Right atrium auricular region (tissue), 2 donors: ENCODE measurements at places on chromosomes 13 and 19. TPM values are rescaled to one million over a fixed set of nuclear protein-coding genes. Genes with fewer than 3 reads are reported as not detected.

DNA sequence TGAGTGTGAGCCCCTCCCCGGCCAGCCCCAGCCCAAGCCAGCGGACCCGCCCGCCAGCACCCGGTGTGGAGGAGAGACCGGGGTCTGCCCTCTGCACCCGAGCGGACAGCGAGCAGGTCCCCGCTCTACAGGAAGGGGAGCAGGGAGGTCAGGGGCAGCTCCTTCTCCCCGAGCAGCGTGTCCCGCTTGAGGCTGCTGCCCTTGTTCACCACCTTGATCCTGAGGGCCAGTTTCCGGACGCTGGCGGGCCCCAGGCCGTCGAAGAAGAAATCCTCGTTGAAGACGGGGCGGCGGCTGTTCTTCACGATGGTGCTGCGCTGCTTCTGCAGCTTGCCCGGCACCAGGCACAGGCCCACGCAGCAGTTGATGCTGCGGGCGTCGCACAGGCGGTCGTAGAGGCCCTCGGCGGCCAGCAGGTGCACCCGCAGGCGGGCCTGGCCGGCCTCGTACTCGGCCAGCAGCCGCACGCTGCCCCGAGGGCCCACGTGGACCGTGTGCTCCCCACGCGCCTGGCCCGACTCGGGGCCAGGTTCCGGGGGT lies 1.9 kb downstream of the C2CD4C start:
- no peaks in the 10 kb centered on the region for H3K27me3 ChIP-seq
- DNase-seq = no peak
- peaks cover 21% of the 10 kb centered on the region for H3K4me1 ChIP-seq
- H3K4me3 ChIP-seq = no peak overlapping the region

CDC34 gene
- total RNA-seq = 75.0 TPM

LRRC63 gene
- not detected for total RNA-seq

DNA sequence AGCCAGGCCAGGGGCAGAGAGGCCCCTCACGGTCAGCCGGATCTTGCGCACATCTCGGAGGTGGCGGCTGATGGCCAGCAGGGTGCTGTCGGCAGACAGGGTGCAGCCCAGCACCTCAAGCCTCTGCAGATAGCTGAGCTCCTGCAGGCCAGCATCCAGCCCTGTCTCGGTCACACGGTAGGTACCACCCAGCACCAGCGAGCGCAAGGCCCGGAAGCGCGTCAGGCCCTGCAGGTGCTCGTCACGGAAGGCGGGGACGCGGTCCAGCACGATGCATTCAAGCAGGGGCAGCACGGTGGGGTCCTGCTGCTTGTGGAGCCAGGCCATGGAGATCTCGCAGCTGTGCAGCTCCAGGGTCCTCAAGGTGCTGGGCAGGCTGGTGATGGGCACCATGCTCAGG lies 7.7 kb downstream of the FBXL12 start:
- DNase-seq = no peak
- no peak overlapping the region for H3K27ac ChIP-seq
- H3K27me3 ChIP-seq = no peaks in the 10 kb centered on the region
- H3K4me1 ChIP-seq = no peaks in the 10 kb centered on the region

CBY2 gene
- not detected for total RNA-seq

DNA sequence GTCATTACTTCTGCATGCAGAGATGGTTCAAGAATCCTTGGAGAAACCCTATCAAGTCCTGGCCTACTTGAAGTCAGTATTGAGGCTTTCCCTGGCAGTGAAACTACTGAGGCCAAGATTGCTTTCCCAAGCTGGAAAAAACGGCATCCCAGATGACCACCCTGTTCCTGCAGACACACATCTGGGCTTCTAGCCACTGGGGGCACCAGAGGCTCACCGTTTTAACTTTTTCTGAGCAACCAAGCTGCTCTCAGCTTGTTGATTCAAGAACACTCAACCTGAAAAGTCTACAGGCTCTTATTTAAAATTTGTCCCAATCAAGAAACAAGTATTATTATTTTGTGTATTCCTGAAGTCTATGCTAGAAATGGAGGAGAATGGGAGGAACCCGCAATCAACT lies 66.6 kb downstream of the SPRYD7 start:
- no peak for DNase-seq
- H3K27ac ChIP-seq = no peak overlapping the region
- H3K36me3 ChIP-seq = no peaks in the 10 kb centered on the region
- no peak overlapping the region for H3K4me3 ChIP-seq
- no peaks in the 10 kb centered on the region for H3K4me1 ChIP-seq

INAFM1 gene
- 1.9 TPM for total RNA-seq

GRCh38 chr13:51475727-51476501 lies 23.1 kb upstream of the INTS6 start:
- H3K27ac ChIP-seq = no peak overlapping the region
- H3K27me3 ChIP-seq = no peaks in the 10 kb centered on the region
- H3K36me3 ChIP-seq = no peaks in the 10 kb centered on the region
- no peak overlapping the region for H3K4me3 ChIP-seq
- H3K4me1 ChIP-seq = no peaks in the 10 kb centered on the region

ZNF264 gene
- 23.2 TPM for total RNA-seq

DNA sequence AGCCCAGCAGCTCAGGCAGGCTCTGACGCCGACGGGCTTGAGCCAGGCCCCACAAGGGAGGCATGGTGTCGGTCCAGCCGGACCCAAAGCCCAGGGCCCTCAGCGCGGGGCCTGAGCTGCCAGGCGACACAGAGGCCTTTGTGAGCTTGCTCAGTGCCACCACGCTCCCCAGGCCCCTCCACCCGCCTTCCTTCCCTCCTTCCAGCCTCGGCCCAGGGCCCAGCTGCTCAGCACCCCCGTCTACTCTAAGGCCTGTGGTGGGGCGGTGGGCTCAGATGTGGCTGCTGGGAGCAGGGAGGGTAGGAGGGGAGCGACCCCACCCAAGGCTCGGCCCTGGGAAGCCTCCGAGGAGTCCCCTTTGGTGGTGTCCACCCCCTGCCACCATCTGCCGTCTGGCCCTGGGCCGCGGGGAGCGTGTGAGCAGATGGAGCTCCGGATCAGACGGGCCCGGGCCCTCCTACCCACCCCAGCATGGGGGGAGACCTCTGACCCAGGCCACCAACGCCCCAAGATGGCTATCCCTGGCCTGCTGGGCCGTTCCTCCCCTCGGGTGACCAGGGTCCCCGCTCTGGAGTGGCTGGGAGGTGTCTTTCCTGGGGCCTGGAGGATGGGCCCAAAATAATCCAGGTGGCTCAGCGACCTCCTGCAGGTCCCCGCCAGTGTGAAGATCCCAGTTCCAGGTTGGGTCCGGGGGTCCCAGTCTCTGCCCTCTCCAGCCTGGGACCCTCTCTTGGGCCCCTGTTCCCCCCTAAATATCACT lies 7.8 kb downstream of the ZBTB7A start:
- DNase-seq = no peak
- peak overlapping the region; percentile 99 for H3K27ac ChIP-seq
- no peaks in the 10 kb centered on the region for H3K27me3 ChIP-seq
- H3K4me1 ChIP-seq = no peaks in the 10 kb centered on the region
- peaks cover 25% of the 10 kb centered on the region for H3K36me3 ChIP-seq

LATS2 gene
- total RNA-seq = 20.9 TPM

- no peaks in the 10 kb centered on the region for H3K36me3 ChIP-seq
- H3K27me3 ChIP-seq = no peaks in the 10 kb centered on the region
- no peak for DNase-seq
- H3K4me3 ChIP-seq = no peak overlapping the region
- no peaks in the 10 kb centered on the region for H3K4me1 ChIP-seq
Observed at GRCh38 chr19:17803264-17803896, 8.4 kb downstream of the B3GNT3 start.

SUPT20H gene
- total RNA-seq = 21.6 TPM

GRCh38 chr13:43910856-43911255 lies 31.2 kb downstream of the LACC1 start:
- no peak for DNase-seq
- H3K27me3 ChIP-seq = no peaks in the 10 kb centered on the region
- H3K4me1 ChIP-seq = peaks cover 29% of the 10 kb centered on the region
- no peaks in the 10 kb centered on the region for H3K36me3 ChIP-seq
- no peak overlapping the region for H3K4me3 ChIP-seq
- no peak overlapping the region for H3K27ac ChIP-seq

KLK4 gene
- total RNA-seq = not detected

DNA sequence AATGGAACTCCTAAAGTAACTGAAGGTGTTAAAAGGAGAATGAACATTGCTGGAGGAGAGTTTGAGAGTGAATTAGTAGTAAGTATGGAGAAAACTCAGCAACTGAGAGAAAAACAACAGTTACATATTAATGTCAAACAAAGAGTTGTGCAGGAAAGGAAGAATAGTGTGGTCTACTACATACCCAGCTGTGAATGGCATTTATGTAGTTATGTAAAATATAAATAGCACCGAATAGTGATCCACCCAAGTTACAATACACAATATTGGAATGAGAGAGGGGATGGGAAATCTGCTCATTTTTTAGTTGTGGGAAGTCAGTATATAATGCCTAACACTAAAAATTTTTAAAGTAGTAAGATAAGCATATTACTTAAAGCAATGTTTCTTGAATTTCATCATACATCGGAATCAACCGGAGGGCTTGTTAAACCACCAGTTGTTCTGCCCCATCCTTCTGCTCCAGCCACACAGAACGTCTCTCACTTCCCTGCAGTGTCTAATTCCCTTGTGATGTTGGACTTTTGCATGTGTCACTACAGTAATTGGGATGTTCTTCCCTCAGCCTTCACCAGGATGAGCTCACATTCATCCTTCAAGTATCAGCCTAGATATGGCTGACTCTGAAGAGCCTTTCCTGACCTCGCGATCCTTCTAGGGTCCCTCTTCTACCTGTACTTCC lies 11.5 kb downstream of the CCDC70 start:
- no peaks in the 10 kb centered on the region for H3K36me3 ChIP-seq
- H3K27me3 ChIP-seq = no peaks in the 10 kb centered on the region
- H3K4me1 ChIP-seq = no peaks in the 10 kb centered on the region
- H3K27ac ChIP-seq = no peak overlapping the region
- no peak for DNase-seq
- no peak overlapping the region for H3K4me3 ChIP-seq

- H3K4me3 ChIP-seq = peak overlapping the region; percentile 81
- no peak for DNase-seq
- H3K4me1 ChIP-seq = peaks cover 19% of the 10 kb centered on the region
- H3K36me3 ChIP-seq = no peaks in the 10 kb centered on the region
Observed at GRCh38 chr19:44050740-44051649, 841 bp upstream of the ZNF223 start.

BCAM gene
- total RNA-seq = 102 TPM

CRX gene
- total RNA-seq = not detected

- no peak for DNase-seq
- H3K4me3 ChIP-seq = peak overlapping the region; percentile 72
- no peaks in the 10 kb centered on the region for H3K27me3 ChIP-seq
- peaks cover 39% of the 10 kb centered on the region for H3K4me1 ChIP-seq
Observed at GRCh38 chr19:49151267-49152118, 3.7 kb downstream of the HRC start.

ATP7B gene
- 4.3 TPM for total RNA-seq

CEACAM3 gene
- total RNA-seq = not detected

DNA sequence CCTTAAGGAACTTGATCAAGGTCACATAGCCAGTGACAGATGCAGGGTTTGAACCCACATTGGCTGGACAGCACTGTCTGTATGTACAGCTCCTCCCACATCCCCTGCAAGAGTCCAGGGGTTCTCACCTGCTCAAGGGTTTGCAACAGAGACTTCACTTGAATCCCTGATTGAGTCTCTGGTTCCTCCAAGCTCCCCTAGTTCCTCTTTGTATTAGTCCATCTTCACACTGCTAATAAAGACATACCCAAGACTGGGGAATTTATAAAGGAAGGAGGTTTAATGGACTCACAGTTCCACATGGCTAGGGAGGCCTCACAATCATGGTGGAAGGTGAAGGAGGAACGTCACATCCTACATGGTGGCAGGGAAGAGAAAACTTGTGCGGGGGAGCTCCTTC lies 72.8 kb upstream of the CLDN10 start:
- no peaks in the 10 kb centered on the region for H3K27me3 ChIP-seq
- no peaks in the 10 kb centered on the region for H3K4me1 ChIP-seq
- H3K27ac ChIP-seq = no peak overlapping the region
- H3K4me3 ChIP-seq = no peak overlapping the region
- H3K36me3 ChIP-seq = no peaks in the 10 kb centered on the region
- no peak for DNase-seq

SHANK1 gene
- 0.56 TPM for total RNA-seq

DNA sequence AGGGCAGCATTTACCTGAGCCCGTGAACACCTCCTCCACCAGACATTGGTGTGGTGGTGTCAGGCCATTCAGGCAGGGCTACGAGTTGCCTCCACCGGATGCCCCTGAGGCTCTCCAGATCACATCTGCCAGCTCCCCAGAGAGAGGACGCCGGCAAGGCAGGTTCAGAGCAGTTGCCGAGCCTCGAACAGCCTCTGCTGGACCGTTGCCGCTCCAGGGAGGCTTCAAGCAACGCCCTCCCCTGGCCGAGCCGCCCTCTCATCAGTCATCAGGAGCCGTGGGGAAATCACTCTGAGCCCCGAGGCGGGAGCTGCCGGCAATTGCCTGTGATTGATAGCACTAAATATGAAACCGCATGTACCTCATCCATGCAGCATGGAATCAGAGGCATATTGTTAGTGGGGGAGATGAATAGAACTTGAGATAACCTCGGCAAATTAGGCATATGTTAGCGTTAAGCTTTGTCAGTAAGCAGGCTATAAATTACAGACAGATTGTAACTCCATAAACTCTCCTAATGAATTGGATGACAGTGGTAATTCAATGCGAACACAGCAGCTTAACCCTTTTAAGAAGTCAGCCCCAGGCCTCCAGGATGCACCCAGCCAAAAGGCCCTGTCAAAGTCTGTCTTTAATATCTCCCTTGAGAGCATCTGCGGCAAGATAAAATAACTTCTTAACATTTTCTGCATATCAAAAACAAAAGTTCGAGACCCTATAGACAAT lies 29.8 kb upstream of the SPACA7 start:
- DNase-seq = no peak
- no peaks in the 10 kb centered on the region for H3K4me1 ChIP-seq
- no peak overlapping the region for H3K4me3 ChIP-seq
- H3K27ac ChIP-seq = no peak overlapping the region
